ENCODE measurements at places on chromosomes 7 and 10.
A peak's percentile ranks its signal among the peaks of the same experiment; 100 is the strongest.

DNA sequence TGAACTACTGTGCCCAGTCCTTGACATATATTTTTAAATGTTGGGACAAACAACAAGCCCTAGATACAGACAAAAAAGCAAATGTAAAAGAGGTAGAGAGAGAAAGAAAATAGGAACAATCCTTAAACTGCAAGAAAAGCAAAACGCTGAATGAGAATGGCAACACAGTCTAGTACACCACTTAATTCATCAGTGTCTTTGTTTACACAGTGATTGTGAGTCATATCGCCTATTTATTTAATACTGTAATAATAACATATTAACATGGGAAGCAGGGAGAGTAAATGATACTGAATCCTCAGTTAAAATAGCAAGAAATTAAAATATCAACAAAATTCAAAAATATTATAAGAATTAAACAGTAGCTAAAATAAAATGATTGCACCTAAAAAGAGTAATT is 9.8 kb upstream of the LRRTM3 start:
- no peak for DNase-seq

DNA sequence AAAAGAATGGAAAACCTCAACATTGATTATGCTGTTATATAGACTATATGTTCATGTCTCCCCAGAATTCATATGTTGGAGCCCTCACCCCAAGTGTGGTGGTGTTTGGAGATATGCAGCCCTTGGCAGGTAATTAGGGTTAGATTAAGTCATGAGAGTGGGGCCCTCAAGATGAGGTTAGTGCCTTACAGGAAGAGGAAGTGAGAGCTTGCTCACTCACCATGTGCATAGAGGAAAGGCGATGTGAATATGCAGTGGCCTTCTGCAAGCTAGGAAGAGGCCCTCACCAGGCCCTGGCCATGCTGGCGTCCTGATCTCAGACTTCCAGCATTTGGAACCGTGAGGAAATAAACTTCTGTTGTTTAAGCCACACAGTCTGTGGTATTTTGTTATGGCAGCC is 14.8 kb downstream of the ZNF33A start:
- peak; percentile 24 for DNase-seq

DNA sequence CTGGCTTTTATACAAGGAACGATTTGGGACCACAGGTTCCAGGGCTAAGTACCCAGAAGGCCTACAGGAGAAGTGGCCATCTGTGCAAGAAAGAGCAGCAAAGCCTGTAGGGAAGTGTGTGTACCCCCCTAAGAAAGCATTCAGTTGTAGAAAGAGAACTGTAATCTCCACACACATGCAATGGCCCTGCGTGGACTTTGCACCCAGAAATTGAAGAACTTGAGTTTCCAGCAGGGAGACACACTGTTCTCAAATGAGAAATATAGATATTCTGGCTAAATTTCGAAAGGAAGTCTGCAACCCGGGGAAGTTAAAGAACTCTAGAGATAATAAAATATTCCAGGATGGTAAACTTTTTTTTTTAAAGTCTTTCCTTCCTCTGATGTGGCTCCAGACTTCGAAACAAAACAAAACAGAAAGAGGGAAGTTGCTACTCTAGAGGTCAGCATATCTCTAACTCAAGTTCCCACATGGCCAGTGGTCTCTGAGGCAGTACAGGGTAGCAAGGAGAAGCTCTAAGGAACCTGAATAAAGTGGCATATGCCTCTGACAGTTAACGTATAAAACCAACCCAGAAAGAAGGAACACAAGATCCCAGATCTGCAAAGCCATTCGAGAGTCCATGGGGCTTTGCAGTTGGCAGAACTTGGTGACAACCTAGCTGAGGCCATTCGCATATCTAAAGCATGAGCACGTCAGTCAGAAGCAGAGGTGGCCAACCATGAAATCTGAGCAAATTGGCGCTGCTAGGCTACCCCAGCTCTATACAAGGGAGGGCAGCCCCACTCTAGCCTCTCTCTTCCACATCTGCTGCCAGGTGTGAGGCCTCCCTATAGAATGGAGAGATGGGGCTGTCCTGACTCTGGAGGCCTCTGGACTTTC is 56.6 kb downstream of the ELMO1 start:
- DNase-seq = peak; percentile 71

DNA sequence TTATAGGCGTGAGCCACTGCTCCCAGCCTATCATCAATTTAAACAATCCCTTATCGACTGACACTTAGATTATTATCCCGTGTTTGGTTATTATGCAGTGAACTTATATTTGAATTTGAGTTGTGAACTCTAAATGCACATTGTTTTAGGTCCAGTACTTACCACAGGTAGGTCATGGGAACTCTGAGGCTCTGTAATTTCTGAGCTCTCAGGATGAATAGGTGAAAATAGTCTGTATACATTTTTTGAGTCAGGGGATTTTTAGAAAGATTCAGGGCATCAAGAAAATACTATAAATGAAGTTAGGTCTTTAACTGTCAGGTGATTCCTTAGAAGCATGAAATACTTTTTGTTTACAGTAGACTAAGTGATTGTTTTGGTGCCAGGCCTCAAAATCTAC is 8.8 kb downstream of the CCDC136 start:
- DNase-seq = no peak

- no peak for DNase-seq
These were observed 78.0 kb downstream of the PLXNA4 start for GRCh38 chr7:132498319-132498718.

DNA sequence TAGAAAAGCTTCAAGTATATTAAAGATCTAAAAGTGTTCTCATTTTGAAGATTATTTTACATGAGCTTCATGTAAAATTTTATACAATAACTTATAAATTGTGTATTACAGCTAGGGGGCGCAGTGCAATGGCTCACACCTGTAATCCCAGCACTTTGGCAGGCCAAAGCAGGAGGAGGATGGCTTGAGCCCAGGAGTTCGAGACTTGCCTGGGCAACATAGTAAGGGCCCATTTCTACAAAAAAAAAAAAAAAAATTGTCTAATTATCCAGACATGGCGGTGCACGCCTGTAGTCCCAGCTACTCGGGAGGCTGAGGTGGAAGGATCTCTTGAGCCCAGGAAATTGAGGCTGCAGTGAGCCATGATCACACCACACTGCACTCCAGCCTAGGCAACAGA is 16.6 kb downstream of the ACBD5 start:
- peak; percentile 47 for DNase-seq

DNA sequence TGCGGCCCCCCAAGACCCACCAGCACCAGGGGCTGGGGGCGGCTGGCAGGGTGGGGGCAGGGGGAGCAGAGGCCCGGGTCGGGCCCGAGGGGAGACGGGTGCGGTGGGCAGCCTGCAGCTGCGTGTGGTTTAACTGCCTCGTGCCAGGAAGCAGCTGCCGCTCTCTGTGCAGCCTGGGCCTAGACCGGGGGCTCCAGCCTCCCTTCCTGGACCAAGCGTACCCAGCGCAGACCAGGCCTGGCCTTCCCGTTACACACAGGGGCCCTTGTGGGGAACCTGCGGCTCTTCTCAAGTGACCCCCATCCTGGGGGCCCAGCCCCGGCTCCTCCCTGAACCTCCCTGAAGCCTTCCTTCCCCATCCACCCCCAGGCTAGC is 6.6 kb upstream of the INTS1 start:
- DNase-seq = no peak

- peak; percentile 59 for DNase-seq
These were observed 1127.7 kb downstream of the REEP3 start for GRCh38 chr10:64648915-64649314.

DNA sequence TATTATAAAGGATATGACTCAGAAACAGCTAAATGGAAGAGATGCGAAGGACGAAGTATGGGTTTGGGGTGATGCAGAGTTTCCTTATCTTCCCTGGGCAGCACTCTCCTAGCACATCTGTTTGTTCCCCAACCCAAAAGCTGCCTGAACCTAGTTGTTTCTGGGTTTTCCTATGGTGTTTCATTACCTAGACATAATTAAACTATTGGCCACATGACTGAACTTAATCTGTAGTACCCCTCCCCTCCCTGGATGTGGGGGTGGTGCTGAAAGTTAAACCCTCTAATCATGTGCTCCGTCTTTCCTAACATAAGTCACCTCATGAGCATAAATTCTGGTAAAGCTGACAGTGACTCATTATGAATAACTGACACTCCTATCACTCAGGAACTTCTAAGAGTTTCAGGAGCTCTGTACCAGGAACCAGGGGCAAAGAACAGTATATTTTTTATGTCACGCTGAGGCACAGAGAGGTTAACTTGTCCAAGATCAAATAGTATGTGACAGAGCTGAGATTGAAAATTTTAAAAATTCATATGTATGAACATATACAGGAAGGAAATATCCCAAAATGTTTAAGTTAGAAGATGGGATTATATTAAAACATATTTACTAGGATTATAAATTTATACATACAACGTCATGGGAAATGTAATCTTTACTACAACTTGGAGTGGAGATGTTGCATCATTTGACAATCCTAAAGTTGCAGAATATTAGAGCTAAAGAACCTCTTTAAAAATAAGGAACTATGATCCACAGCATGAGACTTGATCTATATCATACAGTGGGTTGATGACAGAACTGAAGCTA is 4.8 kb downstream of the STRIP2 start:
- DNase-seq = peak; percentile 83

GRCh38 chr10:108454793-108455192 is 1290.3 kb upstream of the SORCS1 start:
- no peak for DNase-seq

- DNase-seq = no peak
These were observed 59.4 kb downstream of the SHH start for GRCh38 chr7:155752756-155753445.

GRCh38 chr7:46393142-46393541 is 472.1 kb upstream of the IGFBP3 start:
- no peak for DNase-seq

GRCh38 chr10:33612116-33612515 is 277.6 kb upstream of the NRP1 start:
- no peak for DNase-seq

DNA sequence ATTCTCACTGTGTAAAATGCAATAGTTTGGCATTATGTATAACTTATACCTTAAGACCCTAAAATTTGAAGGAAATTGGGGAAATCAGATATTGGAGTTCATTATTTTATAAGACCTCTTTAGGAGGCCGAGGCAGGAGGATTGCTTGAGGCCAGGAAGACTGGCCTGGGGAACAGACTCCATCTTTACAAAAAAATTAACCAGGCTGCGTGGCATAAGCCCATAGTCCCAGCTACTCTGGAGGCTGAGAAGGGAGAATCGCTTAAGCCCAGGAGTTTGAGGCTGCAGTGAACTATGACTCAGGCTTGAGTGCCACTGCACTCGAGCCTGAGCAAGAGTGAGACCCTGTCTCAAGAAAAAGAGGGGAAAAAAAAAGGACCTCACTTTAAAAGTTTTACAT is 14.0 kb upstream of the PBLD start:
- DNase-seq = no peak

DNA sequence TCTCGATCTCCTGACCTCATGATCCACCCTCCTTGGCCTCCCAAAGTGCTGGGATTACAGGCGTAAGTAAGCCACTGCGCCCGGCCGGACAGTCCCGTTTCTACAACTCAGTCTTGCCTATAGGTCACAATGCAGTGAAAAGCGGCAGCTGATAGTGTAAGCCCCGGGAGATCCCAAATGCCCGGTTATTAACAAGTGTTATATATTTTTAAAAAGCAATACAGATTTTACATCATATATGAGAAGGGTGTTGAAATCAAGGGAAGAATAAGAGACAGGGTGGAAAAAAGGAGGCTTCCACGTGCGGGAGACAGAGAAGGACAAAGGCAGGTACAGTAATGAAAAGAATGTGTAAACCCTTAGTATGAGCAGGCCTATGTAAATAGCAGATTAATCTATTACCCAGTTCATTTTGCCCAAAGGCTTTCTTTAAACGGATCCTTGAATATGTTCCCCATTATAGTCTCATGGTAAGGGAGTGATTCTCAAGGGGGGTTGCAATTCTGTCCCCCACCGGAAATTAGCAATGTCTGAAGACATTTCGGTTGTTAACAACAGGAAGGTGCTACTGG is 170.8 kb downstream of the PDE1C start:
- DNase-seq = no peak

Measured in suppressor macrophage treated with lipopolysaccharide for 4 hours (primary cell).